Astrocyte (in vitro differentiated cells and primary cell): ENCODE measurements at places on chromosomes 1 and 21.

DNA sequence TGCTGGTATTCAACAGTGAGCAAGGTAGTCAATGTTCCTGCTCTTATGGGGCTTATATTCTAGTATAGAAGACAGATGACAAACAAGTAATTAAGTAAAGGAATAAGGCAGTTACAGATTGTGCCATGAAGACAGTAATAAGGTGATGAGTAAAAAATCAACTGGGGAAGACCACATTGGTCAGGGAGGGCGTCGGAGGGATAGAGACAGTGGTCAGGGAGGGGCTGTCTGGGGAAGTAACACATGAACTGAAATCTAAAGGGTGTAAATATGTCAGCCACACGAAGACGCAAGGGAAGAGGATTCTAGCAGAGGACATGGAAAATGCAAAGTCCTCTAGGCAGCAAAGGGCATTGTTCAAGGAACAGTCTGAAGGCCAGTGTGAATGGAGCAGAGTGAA, 10.1 kb downstream of the IL12RB2 start:
- no peak for DNase-seq

DNA sequence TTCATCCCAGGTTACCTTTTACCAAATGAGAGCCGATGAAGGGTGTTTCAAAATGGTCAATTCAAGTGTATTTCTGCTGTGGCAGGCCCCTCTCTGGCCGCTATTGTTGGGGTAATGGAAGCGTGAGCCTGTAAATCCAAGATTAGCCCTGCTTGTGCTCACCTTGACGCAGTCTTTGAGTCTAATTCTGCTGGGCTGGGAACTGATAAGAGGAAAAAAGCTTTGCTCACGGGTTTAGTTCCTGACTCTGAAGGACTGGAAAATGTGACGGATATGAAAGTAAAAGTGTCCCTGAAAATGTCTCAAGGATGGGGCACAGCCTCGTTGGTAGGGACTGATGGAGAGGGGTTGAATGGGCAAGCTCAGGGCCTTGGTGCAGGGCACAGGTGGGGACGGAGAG, 125.9 kb upstream of the GALNT2 start:
- no peak for DNase-seq

DNA sequence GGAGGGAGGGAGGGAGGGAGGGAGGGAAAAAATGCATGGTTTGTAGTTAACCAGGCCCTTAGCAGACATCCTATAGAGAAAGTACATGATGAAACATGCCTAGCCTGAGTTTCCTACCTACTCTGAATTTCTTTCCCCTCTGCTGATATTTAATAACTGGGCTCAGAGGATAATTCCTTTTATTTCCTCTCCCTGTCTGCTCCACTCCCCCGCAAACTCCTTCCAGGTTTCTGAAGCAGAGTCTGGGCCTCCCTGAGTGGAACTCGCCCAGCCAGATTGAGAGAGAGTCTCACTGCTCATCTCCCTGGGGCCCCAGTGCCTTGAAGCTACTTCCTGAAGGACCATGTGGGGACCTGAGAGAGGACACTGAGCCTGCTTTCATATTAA, 111.9 kb upstream of the SLC44A3 start:
- DNase-seq: no peak

GRCh38 chr1:92937731-92938130, 23.5 kb downstream of the DIPK1A start:
- DNase-seq: no peak

GRCh38 chr1:1434131-1434823, 1.2 kb upstream of the VWA1 start:
- peak; percentile 13 for DNase-seq

DNA sequence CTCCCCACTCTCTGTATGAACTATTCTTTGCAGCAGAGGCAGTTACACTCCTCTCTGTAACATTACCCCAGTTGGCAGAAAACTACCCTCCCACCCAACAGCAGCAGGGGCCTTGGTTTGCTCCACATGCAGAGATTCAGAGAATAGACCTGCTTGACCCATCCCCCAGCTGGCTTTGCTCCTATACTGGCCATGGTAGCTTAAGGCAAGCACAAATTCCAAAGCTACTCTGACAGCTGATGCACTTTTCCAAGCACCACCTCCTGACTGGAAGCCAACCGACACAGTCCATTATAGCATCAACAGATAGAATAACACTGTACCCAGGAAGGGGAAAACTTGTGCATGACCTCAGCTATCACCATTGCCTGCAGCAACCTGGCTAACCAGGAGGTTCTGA, 846.5 kb upstream of the NCAM2 start:
- DNase-seq: no peak

- peak; percentile 71 for DNase-seq
Measured at GRCh38 chr1:92784021-92784638, 778 bp downstream of the EVI5 start.

GRCh38 chr1:10283318-10283984, 73.1 kb downstream of the KIF1B start:
- peak; percentile 12 for DNase-seq

DNA sequence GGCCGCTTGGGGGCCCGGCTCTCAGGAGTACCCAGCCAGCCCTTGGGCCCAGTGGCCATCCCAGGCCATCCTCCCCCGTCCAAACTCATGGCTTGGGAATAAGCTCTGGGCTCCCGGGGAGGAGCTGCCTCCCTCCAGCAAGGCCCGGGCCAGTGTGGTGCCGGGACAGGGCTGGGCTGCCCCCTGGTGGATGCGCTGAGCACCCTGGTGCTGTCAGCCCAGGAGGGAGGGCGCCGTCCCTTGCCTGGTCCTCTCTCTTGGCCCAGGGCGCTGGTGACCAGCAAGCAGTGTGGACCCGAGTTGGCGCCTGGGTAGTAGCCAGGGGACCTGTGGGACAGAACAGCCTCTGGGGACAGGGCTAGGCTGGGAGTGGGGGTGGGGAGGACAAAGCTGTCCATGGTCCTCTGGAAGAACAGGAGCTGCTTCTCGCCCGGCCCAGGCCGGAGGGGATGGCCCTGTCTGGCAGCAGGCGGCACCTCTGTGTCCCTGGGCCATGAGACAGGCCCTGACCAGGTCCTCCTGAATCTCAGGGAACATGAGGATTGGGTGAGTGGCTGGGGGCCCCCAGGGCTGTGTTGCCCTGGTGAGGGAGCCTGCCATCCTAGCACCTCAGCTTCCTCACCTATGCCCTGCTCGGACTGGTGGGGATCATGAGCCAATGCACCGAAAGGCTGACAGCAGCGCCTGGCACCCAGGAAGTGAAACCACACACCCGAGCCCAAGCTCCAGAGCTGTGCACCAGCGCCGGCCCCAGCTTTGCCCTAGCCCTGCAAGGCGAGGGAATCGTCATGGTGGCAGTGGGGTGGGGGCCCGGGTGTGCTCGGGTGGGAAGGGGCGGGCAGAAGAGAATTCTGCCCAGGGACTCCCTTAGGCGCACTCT, 9.4 kb downstream of the MORN1 start:
- peak; percentile 42 for DNase-seq

DNA sequence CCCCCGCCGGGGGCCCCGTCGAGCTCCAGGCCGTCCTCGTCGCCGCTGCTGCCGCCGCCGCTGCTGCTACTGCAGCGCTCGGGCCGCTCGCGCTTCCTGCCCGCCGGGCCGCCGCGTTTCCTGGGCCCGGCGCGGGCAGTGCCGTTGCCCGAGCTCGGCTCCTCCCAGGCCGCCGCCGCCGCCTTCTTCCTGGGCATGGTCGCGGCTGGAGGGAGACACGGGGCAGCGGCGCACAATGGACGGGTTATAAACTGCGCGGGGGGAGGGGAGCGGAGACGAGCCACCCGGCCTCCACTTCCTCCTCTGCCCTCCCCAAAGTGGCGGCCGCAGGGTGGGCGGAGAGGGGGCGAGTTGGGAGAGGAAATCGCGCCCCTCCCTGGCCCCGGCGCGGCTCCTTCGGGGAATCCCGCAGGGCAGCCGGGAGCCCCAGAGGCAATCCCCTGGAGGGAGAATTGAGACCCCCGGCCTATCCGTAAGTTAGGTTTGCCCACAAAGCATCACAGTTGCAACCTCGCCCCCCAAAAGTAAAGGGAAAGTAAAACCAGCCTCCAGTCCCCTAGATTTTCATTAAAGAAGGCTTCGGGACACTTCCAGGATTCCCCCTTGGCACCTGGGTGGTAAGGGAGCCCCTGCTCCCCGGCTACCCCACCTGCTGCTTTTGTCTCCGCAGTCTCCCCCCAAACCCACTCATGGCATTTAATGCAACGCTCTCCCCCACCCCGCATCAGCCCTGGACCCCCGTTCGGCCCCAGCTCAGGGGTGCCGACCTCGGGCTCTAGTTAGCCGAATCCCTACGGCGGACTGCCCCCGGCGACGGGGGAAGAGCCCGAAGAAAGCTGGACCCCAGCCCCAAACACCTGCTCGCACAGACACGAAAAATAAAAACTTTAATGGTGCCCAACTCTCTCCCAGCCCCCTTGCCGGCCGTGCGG, 893 bp downstream of the RCC2 start:
- peak; percentile 29 for DNase-seq

DNA sequence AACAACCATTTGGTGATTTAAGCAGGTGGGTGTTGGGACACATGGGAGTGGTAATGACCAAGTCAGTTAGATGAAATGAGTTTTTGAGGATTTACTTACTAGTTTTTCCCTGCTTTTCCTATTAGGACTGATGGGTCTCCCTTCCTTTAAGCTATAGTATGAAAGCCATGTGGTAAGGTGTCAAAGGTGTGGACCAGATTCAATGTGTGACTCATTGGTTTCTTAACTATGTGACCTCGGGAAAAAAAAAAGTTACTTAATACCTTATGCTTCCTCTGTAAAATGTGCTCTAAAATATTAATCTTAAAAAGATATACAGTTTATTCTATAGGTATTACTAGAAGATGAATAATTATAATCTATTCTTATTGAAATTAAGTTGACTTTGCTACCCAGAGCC, 93.7 kb downstream of the DUSP10 start:
- DNase-seq: no peak
